ENCODE measurements at places on chromosomes 6 and 20. TPM values are rescaled to one million over a fixed set of nuclear protein-coding genes. Genes with fewer than 3 reads are reported as not detected.

GRCh38 chr6:114419175-114419574 lies 76.4 kb upstream of the HS3ST5 start:
- H3K36me3 ChIP-seq: no peaks in the 10 kb centered on the region
- H3K27ac ChIP-seq: no peak overlapping the region
- no peaks in the 10 kb centered on the region for H3K4me1 ChIP-seq
- no peak for DNase-seq

GRCh38 chr6:127300411-127300810 lies 33.7 kb downstream of the RNF146 start:
- no peaks in the 10 kb centered on the region for H3K4me1 ChIP-seq
- no peak overlapping the region for H3K4me3 ChIP-seq
- DNase-seq: no peak
- H3K36me3 ChIP-seq: no peaks in the 10 kb centered on the region
- no peaks in the 10 kb centered on the region for H3K27me3 ChIP-seq

- no peak for DNase-seq
- H3K36me3 ChIP-seq: no peaks in the 10 kb centered on the region
- no peaks in the 10 kb centered on the region for H3K4me1 ChIP-seq
Measured at GRCh38 chr6:5562277-5562676, 301.0 kb downstream of the FARS2 start.

GRCh38 chr6:150310539-150310938 lies 58.3 kb upstream of the IYD start:
- no peaks in the 10 kb centered on the region for H3K27me3 ChIP-seq
- no peak for DNase-seq
- H3K36me3 ChIP-seq: no peaks in the 10 kb centered on the region
- no peak overlapping the region for H3K4me3 ChIP-seq
- peaks cover 32% of the 10 kb centered on the region for H3K4me1 ChIP-seq

DNA sequence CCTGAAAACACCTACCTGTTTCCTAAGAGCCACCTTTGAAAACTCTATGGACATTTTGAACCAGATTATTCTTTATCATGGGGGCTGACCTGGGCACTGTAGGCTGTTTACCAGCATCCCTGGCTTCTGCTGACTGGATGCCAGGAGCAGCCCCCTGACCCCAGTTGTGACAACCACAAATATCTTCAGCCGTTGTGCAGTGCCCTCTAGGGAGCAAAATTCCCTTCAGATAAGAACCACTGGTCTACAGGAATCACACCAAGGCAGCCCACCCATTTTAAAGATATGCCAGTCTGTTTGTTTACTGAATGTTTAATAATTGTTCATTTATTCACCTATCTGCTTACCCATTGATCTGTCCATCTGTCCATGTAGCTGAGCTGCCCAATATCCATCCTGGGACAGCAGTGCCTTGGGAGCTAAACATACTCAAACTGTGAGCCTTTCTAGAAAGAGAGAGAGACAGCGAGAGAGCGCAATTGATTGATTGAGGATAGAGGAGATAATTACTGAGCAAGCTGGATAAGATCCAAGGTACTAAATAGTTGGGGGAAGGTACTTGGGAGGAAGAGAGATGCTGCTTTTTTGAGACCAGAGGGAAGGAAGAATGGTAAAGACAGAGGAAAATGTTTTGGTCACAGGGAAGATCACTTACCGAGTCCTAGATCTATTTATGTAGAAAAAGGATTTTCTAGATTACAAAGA lies 276.8 kb downstream of the NRN1 start:
- H3K36me3 ChIP-seq: no peaks in the 10 kb centered on the region
- no peaks in the 10 kb centered on the region for H3K27me3 ChIP-seq
- H3K27ac ChIP-seq: no peak overlapping the region
- no peak for DNase-seq

DNA sequence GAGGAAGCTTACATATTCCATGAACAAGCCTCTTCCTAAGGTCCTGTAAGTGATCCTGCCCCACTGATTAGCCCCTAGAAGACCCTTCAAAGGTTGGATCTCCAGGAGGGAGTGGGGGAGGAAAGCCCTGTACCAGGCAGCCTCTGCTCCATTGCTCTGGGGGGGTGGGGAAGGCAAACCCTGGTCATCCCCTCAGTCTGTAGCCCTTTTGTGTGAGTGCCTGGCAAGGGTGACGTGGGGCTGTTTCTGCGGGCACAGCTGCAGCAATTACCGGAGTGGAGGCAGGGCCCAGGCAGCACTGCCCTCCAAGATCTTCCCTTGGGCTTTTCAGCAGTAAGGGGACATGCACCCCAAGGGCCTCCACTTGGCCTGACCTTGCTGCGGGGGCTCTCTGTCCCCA lies at the start of gene MOG:
MOG (plus strand) TSS at position 295 of the 400 bp plus-strand sequence. CDS start 118 bp downstream, outside the sequence.
- H3K4me3 ChIP-seq: no peak within 1 kb of the TSS
- H3K4me1 ChIP-seq: no peaks in the 10 kb centered on the region
- H3K27ac ChIP-seq: no peak within 1 kb of the TSS
- no peaks in the 10 kb centered on the region for H3K36me3 ChIP-seq
- no peaks in the 10 kb centered on the region for H3K27me3 ChIP-seq

PRR18 gene
- total RNA-seq: 0.09 TPM

ETV7 gene
- 0.78 TPM for total RNA-seq

All from CD8-positive, alpha-beta memory T cell (primary cell).